ENCODE measurements at places on chromosomes 4 and X.

GRCh38 chr4:72809208-72809607, 240.2 kb upstream of the ADAMTS3 start:
- DNase-seq: no peak

- DNase-seq: no peak
Observed at GRCh38 chrX:144849141-144849540, 398.2 kb upstream of the SPANXN1 start.

DNA sequence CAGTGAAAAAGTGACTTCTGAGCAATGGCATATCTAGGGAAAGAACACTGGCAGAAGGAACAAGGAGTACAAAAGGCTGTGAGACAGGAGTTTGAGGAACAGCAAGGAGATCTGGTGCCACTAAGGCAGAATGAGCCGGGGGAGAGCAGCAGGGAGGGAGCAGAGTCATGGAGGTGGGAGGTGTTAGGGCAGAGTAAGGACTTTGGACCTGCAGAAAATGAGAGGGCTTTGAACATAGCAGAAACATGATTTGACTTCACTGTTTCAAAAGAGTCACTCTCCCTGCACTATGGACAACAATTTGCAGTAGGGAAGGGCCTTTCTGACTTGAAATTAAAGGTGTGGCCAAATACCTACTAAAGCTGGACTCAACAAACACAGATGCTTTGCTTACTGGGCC, 356.2 kb downstream of the ADGRL3 start:
- DNase-seq: no peak

DNA sequence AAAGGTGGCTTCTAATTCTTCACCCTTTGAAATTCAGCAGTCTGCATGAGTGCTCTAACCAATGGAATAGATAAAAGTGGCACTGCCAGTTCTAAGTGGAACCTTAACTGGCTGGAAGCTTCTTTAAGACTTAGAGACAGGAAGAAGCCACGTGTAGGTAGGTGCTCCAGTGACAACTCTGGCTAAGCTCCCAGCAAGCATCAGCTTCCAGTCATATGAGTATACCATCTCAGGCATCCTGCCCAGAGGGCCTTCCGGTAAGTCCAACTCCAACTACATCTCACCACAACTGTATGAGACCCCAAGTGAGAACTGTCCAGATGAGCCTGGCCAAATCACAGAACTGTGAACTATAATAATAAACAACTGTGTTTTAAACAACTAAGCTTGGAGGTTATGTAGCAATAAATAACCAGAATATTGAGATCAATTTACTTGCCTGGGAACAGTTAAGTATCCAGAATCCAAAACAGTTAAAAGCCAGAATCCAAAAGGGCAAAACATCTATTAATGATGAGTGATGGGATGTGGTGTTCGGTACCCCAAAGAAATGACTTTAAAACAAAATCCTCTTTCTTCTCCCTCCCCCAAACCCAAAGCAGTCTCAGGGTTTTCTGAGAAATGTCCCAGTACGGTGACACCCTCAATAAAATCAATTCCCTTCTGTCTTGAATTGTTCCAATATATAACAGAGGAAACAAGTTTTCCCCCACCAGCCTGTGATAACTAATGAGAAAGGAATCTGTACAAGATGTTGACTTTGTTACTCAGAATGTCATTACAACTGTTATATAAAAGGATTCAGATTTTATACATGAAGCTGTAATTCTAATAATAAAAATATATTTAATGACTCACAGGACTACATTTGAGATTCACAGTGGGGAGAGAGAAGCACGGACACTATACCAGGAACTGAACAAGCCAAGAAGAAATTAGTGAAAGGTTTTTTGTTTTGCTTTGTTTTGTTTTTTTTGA, 4.2 kb downstream of the TSPAN5 start:
- DNase-seq: no peak

GRCh38 chr4:138226351-138226750, 15.8 kb downstream of the SLC7A11 start:
- no peak for DNase-seq

- DNase-seq: no peak
Observed at GRCh38 chrX:121307449-121307848, 260.0 kb downstream of the GLUD2 start.

DNA sequence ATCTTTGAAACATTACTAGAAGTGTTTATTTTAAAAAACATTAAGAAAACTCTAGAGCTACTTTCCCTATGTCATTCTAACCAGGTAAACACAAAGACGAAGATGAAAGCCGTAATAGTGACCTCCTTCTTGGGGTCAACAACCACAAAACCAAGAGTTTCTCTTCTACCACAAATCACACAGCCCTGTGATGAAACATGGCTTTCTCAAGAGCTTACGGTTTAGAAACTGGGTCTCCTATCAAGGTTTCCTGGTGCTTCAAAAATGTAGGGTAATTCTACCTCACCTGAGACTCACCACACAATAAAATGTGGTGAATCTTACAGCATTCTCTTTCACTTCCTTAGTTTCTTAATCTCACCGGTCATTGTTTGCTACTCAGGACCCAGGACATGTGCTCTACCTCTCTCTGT, 50.9 kb downstream of the CORIN start:
- no peak for DNase-seq

GRCh38 chr4:162793004-162793403, 373.7 kb downstream of the NAF1 start:
- DNase-seq: no peak

GRCh38 chr4:25065932-25066590, 35.3 kb upstream of the LGI2 start:
- DNase-seq: no peak

- DNase-seq: no peak
Observed at GRCh38 chr4:1550122-1551070, 133.7 kb downstream of the FAM53A start.

DNA sequence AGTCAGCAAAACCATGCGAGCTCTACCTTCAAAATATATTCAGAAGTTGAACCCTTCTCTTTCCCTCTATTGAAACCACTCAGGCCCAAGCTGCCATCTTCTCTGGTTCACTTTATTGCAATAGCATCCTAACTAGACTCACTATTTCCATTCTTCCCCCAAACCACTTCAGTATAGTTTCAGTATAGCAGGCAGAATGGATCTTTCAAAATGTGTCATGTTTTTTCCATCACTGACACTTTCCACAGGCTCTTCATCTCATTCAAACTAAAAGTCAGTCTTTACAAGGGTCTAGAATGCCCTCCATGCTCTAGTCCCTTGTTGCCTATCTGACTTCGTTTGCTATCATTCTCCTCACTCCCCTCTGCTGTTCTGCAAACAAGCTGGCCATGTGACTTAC, 274.4 kb downstream of the IDS start:
- DNase-seq: no peak

GRCh38 chrX:118853596-118853995, 30.0 kb downstream of the ZCCHC12 start:
- DNase-seq: no peak

- DNase-seq: no peak
Observed at GRCh38 chr4:56360071-56360470, 27.2 kb downstream of the AASDH start.

DNA sequence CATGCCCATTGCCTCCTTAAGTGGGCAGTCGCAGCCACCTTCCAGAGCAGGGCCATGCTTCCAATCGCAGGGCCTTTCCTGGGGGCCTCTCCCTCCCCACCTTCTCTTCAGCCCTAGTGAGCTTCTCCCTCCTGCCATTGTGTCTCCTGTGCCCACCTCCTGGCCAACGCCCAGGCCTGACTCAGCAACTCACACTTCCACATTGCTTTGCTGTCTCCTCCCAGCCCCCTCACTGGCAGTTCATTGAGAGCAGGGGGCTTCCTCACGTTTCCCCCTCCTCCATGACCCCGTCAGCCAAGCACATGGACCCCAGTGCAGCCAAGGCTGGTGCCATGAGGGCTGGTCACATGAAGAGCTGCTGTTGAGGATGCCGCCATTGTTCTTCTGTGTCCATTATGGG, 25.9 kb downstream of the HTRA3 start:
- no peak for DNase-seq

DNA sequence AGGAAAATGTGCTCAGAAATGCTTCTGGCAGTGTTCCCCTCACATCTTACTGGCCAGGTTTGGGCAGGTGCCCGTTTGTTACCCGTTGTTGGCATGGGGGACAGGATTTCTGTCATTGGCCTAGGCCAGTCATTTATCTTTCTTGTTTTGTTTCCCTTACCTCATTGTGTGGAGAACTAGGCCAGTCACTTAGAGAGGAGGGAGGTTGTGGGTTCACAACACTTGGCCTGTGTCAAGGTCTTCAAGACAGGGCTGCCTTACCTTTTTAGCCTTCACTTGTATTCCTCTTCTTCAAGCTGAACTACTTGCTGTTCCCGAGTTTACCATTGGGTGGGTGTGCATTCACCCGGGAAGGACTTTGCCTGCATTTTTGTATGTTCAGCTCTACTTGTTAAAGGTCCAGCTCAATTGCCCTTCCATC, 17.7 kb downstream of the SNX25 start:
- no peak for DNase-seq

DNA sequence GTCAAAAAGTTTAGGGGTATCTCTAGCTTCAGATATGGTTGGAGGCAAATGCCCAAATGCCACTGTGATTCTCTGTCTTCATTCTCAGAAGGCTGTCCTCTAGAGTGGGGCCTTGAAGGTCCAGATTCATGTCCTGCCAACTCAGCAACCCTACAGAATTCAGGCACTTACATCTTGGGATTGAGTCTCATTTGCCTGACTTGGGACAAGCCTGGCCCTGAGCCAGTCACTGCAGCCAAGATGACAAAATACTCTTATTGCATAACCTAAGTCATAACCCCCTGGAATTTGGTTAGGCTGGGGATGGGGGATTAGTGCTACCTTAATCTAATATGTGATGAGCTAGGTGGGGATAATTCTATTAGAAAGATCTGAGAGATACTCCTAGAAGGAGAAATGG, 100.5 kb downstream of the AREG start:
- DNase-seq: no peak

DNA sequence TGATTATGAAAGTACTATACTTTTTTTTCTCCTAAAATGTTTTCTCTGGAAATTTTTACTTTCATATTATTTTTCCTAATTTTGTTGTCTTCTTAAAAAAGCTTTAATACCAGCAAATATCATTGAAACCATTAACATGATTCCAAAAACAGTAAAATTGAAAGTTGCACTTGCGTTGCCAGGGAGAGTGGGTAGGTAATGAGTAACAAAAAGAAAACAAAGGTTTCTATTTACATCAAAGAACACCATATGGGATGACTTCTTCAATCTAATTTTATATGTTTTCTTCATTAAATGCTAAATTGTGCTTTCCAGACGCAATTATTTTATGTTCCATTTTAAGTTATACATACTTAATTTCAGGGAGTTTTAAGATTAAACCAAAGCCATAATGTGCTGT, 108.3 kb upstream of the VCX2 start:
- DNase-seq: no peak

GRCh38 chrX:9461087-9461486, 3.8 kb upstream of the TBL1X start:
- DNase-seq: no peak

DNA sequence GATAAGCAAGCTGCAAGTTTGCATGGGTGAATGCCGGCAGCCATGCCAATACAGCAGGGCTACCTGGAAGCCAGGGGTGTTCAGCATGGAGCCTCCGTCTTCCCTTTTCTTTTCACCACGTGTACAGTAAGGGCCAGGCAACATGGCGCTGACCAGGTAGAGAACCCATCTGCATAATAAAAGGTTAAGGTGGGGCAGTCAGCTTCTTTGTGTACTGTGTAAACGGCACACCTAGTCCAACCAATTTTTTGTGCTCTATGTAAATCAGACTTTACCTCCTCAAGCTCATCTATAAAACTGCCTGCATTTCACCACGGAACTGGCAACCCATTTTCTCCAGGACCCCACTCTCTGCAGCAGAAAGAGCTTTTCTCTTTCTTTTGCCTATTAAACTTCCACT, 286.8 kb upstream of the VCX3A start:
- DNase-seq: no peak

- no peak for DNase-seq
Observed at GRCh38 chr4:11328401-11328800, 100.3 kb downstream of the HS3ST1 start.

DNA sequence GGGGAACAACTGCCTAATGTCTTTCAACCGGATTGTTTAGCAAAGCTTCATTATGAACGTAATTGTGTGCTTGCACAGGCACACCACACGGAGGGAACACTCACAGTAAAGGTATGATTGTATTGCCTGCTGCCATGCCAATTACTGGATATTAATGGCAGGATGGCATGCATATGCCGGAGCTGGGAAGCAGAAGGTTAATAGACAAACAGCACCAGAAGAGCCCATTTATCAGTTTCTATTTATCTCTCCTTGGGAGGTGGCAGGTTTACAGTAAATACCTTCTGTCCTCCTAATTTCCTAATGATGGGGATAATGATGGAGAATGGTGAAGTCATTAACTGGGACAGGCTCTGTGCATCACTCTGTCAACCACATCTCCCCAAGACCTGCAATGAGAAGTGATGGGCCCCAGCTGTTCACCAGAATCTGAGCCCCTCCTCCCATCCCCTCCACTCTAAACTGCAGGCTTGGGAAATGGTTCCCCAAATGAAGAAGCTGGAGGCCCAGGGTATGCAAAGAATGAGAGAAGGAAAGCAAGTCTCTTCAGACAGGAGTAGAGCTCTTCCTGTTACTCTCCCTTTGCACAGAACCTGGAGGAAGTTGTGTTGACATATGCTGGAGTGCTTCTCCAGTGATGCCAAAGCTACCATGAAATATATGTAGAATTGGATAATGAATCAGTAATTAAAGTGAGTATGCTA, 160.8 kb downstream of the NAA11 start:
- DNase-seq: no peak

DNA sequence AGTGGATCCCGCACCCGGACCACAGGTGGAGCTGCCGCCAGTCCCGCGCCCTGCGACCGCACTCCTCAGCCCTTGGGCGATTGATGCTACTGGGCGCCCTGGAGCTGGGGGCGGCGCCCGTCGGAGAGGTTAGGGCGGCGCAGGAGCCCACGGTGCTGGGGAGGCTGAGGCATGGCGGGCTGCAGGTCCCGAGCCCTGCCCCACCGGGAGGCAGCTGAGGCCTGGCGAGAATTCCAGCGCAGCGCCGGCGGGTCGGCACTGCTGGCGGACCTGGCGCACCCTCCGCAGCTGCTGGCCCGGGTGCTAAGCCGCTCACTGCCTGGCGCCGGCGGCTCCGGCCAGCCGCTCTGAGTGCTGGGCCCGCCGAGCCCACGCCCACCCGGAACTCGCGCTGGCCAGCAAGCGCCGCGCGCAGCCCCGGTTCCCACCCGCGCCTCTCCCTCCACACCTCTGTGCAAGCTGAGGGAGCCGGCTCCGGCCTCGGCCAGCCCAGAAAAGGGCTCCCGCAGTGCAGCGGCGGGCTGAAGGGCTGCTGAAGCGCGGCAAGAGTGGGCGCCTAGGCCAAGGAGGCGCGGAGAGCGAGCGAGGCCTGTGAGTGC, 1256.5 kb downstream of the STIM2 start:
- DNase-seq: no peak

DNA sequence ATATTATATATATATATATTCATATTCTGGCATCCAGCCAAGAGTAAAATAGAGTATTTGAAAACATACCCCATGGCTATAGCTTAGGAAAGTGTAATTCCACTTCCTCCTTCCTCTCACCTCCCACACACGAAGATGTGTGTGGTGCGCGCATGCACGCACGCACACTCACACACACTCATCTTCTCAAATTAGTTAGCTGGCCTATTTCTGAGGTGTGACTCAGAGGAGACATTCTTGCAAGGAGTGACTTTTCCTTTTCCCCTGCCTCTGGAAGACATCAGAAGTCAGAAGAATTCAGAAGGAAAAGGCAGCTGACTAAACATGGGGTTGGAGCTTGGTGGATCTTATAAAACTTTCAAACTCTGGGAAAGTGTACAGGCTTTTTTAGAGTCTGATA, 8.8 kb downstream of the ENPEP start:
- no peak for DNase-seq

GRCh38 chrX:154381271-154381670, 2.2 kb downstream of the EMD start:
- DNase-seq: no peak
